ENCODE measurements at places on chromosomes 5 and 9.

- no peak for DNase-seq
These were observed 141.7 kb downstream of the NTRK2 start for GRCh38 chr9:84811072-84811750.

DNA sequence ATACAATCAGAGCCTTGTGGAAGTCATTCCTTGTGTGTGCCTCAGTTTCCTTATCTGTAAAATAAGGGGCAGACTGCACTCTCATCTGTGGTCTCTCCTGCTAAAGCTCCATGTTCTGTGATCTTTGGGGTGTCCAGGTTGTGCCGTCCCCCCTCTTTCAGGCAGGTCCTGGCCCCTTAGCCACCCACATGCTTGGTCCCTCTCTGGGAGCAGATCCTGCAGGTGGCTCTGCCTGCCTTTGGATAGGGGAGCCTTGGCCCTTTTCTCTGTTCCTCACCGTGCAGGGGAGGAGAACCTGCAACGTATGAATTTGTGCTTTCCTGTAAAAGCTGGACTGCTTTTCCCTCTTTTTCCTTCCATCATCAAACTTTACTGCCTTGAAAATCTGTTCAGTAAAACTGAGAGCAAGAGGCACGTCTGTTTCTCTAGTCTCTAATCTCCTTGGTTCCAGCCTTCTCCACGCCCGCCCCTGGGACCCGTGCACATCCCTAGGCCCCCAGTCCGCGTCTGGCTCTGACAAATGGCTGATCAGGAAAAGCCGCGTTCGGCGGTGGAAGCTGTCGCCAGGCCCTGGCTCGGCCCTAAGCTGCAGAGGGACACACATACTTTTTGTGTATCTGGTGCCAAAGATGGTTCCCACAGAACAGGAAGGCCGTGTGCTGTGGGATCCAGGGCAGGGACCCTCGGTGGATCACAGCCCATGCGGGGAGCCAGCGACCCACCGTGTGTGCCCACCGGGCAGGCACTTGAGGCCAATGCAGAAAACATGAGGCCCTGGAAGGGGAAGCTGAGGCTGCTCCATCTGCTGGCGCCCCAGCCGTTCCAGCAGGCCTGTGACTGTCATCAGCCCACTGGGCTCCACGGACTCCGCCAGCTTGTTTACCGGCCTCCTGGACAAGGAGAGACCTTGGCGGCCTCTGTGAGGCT, 43.4 kb upstream of the COL5A1 start:
- DNase-seq: peak; percentile 10

DNA sequence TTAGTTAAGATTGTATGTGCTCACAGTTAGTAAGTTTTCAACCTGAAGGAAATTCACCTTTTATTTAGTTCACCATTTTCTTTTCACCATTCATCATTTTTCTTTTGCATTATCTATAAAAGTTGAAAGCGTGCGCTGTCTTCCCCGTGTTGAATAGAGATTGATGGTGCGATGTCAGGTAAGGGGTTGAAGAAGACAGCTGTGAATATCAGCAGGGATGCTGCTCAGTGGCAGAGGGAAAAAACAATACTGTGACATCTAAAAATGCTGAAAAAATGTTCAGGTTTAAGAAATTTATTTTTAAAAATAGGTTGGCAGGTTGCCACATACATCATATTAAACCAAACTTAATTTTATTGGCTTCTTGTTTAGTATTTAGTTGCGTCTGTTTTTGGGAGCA, 815.0 kb downstream of the DTWD2 start:
- no peak for DNase-seq

DNA sequence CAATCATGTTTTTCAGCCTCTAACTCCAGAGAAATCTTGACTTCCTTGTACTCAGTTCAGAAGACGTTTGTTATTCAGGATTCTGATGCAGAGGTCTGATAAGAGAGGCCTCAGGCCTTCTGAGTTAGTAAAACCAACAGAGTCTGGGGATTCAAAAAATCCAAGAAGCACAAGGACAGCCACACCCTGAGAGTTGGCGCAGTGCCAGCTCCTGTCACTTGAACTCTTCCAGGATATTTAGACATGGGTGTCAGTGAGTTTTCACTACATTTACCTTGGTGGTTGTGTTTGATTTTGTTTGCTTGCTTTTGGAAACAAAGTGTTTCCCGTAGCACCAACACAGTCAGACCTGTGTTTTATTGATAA, 41.6 kb upstream of the PDE8B start:
- no peak for DNase-seq

DNA sequence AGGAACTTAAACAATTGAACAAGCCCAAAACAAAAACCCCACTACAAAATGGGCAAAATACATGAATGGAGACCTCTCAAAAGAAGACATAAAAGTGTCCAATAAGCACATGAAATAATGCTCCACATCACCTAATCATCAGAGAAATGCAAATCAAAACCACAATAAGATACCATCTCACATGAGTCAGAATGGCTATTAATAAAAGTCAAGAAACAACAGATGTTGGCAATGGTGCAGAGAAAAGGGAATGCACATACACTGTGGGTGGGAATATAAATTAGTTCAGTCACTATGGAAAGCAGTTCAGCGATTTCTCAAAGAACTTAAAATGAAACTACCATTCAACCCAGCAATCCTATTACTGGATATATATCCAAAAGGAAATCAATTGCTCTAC, 337.4 kb upstream of the GRIA1 start:
- no peak for DNase-seq

DNA sequence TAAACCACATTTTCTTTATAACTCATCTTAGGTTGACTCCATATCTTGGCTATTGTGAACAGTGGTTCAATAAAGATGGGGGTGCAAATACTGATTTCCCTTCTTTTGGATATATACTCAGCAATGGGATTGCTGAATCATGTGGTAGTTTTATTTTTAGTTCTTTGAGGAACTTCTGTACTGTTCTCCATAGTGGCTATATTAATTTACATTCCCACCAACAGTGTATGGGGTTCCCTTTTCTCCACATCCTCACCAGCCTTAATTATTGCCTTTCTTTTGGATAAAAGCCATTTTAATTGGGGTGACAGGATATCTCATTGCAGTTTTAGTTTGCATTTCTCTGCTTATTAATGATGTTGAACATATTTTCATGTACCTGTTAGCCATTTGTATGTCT, 107.7 kb upstream of the EQTN start:
- DNase-seq: no peak

DNA sequence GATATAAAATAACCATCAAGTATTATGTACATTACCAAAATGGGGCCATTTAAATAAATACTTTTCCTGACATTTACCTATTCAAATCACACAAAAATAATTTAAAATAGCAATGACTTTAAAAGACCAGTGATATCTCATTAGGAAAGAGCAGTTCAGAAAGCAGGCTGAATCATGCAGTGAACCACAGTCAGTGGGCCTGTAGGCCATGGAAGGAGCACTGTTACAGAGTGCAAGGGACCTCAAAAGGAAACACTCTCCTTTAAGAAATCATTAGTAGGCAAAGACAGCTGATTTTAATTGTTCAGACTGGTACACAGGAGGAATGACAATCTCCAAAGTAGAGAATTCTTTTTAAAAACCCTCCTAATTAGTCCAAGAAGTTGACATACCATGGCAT, 283.5 kb upstream of the EFNA5 start:
- DNase-seq: no peak

DNA sequence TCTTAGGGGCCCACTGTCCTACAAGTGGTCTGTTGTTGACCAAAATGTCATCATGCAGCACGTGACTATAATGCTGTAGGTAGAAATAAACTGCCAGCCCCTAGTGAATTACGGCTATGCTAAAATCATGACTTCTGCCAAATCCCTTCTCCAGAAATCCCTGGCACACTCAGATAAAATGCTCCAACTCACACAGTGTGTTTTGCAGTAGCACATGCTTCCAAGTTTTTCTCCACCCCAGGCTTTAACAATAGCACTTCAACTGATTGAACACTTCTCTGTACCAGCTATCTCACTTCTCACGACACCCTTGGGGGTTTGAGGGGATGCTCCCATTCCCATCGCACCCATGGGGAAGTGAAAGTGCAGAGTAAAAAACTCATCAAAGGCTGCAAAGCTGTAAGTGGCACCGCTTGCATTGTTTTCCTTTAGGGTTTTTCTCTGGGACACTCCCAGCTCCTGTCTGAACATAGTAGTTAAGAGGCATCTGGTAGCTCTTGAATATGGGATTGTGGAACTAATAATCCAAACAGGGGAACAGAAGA, 151.0 kb upstream of the SLC24A2 start:
- DNase-seq: no peak

- DNase-seq: no peak
These were observed 21.1 kb upstream of the TLR4 start for GRCh38 chr9:117682955-117683710.

DNA sequence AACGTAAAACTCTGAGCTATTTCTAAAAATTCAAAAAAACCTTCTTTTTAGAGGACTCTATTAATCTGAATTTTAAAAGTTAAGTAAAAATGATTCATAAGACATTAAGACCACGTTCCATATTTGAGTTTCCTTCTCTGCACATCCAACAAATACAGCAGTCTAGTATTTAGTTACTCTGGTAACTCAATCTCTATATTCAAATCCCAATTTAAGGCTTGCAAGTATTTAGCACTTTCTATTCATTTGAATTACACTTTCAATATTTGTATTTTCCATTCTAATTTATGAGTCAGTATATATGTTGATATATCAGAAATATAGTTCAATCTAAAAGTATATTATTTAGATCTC, 17.7 kb downstream of the RFX3 start:
- no peak for DNase-seq

GRCh38 chr5:171421331-171422262, 2.1 kb downstream of the FGF18 start:
- no peak for DNase-seq

GRCh38 chr9:16561121-16561520, 309.3 kb downstream of the BNC2 start:
- no peak for DNase-seq

DNA sequence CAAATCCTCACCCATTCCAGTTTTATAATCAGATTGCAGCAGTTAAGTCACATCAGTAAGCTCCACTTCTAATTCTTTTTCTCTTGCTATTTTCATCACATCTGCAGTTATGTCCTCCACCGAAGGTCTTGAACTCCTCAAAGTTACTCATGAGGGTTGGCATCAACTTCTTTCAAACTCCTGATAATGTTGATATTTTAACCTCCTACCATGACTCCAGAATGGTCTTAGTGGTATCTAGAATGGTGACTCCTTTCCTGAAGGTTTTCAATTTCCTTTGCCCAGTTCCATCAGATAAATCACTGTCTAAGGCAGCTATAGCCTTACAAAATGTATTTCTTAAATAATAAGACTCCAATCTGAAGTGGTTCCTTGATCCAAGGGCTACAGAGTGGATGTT, 53.8 kb upstream of the EDIL3 start:
- DNase-seq: no peak

GRCh38 chr5:143229896-143230675, 173.4 kb downstream of the NR3C1 start:
- DNase-seq: no peak

- DNase-seq: no peak
These were observed 26.9 kb downstream of the GLT6D1 start for GRCh38 chr9:135612437-135612836.

- no peak for DNase-seq
These were observed 175.8 kb upstream of the KLF9 start for GRCh38 chr9:70590315-70590677.

GRCh38 chr5:142012186-142012785, 541 bp downstream of the GNPDA1 start:
- DNase-seq: no peak

Data from central memory CD8-positive, alpha-beta T cell (primary cell).